Cerebellum (tissue), 4 donors: ENCODE measurements at places on chromosomes 3 and 15. TPM values are rescaled to one million over a fixed set of nuclear protein-coding genes. Genes with fewer than 3 reads are reported as not detected.

IMPG2 gene
- 2.4 TPM for total RNA-seq

RNU6-1 gene
- total RNA-seq = not detected

ZNF662 gene
- total RNA-seq = 23.0 TPM

STAB1 gene
- 19.8 TPM for total RNA-seq

GRIP2 gene
- 4.2 TPM for total RNA-seq

CCR1 gene
- total RNA-seq = 1.6 TPM

SLC22A14 gene
- 0.82 TPM for total RNA-seq

BCL2A1 gene
- 0.82 TPM for total RNA-seq

CSPG4 gene
- total RNA-seq = 9.6 TPM

DNA sequence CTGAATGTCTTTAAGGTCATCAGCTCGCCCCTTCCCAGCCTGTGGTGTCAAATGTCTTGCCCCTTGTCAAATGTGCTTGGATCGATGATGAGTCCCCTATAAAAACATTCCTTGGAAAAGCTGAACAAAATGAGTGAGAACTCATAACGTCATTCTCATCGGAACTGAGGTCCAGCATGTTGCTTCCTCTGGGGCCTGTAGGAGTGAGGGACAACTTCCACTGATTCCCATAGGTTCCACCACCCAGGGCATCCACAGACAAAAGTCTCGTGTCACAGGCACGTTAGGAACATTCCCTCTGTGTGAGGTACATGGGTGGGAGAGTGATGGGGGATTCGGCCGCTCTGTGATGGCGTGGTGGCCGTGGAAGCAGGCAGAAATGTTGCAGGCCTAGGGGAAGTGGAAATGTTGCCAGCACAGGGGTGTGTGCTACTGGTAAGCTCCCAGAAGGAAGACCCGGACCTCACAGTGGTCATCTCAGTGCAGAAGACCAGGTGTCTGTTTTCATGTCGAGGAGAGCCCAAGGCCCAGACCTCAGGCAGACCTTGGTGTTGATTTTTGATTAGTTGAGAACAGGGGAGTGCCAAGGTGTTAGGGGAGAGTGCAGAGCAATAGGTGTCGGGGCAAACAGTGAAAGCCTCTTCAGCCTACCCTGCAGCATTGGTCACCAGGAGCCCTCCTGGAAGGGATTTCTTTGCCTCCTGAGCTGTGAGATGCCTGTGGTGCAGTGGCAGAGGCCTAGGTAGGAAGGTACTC is 96.8 kb downstream of the SNRPN start:
- DNase-seq = no peak

DNA sequence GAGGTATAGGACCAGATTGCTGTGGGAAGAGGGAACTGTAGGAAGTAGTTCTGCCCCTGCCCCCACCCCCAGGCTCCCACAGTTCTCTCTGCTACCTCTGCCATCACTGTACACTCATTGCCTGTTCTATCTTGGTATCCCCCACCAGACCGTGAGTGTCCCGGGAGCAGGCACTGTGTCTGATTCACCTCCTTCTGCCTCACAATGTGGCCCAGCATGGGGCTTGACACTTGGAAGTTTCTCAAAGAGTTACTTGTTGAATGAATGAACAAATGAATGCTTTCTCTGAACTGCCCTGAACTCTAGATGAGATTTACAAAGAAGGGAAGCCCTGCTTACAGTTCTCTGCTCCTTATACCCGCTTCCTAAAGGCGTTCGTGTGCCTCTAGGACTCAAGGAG is 27.1 kb upstream of the PIK3CB start:
- DNase-seq = no peak

GRCh38 chr3:2098398-2099027 is at the start of gene CNTN4:
Gene CNTN4, plus strand, starts transcription at chr3:2098866.
- peak; percentile 96 for DNase-seq

DNA sequence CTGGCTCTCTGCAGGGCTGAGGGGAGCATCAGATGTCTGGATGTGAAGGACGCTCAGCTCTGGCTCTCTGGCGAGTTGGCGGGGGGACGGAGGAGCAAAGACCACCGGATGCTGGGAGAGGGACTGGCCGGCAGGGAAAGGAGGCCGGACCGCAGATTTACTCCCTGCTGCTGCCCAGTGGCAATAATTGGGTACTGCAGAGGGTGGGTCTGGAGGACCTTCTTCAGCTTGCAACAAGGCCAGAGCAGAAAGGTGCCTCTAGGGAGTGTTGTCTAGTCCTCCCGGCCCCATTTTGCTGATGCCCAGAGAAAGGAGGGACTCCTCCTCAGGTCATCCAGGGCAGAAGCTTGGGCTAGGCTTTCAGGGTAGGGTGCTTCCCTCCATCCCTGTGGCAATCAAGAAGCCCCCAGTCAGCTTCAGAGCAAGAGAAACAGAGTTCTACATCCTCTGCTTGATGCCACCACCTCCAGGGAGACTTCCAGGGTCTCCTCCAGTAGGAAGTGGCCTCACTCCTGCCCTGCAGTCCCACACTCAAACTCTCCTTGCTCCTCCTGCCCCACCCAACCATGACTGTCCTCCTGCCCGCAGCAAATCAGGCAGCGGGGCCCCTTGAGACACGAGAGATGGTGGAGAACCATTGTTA is 20.3 kb upstream of the CSPG4 start:
- peak; percentile 75 for DNase-seq

DNA sequence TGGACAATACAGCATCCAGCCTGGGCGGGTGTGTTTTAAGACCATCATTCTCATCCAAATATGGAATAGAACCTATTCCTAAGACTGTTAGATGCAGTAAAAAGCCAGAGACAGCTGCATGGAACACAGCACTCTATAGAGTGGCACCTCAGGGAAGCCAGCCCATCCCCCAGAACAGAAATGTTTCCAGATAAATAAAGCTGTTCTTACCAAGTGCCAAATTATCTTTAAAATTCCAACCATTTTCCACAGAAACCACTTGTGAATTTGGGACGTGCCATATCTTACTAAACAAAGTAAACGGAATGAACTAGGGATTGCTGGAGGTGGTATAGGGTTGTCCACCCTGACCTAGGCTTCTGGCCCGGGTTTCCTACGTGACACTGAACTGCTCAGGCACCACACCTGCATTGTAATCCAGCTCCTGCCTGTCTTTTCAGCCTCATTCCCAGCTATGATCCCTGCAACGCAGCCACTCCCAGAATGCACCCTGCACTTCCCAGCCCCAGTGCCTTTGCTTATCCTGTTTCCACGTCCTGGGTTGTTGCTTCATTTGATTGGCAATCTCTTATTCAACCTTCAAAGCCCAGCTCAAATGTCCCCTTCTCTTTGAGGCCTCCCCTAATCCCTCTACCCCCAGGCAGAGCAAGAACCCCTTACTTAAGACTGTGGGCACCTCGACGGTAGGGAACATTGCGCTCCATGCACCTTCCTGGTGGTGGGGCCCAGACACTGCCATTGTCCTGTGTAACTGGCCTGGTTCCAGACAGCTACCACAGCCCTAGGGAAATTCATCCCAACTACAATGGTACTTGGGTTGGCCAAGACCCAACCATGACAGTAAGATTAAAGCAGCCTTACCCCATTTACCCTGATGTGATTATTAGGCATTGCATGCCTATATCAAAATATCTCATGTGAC is 100.2 kb downstream of the IQSEC1 start:
- DNase-seq = no peak

- DNase-seq = no peak
Observed at GRCh38 chr15:76376816-76377215, 40.2 kb downstream of the ISL2 start.

GRCh38 chr3:158859362-158859761 is 57.5 kb downstream of the MFSD1 start:
- DNase-seq = no peak

DNA sequence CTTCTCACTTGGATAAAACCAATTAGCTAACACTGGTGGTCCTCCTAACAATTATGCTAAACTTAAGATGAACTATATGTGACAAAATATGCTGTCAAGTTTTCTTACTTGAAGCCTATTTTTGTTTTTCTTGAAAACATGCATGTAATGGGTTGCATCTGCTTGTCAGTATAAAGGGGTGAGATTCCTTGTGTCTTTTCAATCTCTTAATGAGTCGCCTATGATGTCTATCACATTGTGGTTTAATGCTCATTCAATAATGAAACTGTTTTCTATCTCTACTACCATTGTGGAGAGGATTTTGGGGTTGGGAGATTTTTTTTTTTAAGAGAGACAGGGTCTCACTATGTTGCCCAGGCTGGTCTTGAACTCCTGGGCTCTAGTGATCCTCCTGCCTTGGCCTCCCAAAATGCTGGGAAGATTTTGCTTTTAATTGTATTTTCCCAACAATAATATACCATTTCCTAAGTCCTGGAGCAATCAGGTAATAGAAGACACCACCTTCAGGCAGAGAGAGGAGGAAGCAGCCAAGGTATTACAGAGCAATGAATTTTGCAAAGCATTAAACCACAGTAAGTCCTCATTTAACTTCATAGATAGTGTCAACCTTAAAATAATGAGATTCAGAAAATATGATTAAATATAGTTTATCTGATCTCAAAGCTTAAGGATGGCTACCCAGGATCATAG is 17.4 kb upstream of the TRMT10C start:
- DNase-seq = no peak

DNA sequence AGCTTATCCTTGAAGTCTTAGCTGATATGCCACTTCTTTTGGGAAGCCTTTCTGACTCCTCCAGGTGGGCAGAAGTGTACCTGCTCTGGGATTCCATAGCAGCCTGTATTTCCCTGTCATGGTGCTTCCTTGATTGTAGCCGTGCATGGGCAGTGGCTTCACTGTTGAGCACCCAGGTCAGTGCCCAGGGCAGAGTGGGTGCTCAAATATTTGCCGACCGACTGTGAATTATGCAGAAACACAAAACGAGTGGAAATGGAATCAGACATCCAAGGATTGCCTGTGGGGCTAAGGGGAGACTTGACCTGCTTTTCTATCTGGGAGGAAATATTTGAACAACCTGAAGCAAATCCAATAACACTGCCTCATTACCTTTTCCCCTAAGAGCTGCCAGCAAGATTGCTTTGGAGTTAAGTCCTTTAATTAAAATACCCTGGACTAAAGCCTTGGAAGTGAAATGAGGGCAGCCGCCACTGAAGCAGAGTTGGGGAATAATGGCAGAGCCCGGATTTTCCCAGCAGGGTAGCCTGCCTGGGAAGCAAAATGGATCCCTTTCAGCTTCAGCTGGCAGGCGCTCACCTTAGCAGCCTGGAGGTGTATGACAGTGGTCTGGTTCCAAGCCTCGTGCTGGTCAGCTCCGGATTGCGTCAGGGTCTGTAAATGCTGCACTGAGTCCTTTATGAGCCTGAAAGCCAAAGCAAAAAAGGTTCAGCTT is 14.9 kb downstream of the ACOX2 start:
- DNase-seq = peak; percentile 90

GRCh38 chr3:152038490-152038889 is 165.0 kb downstream of the SUCNR1 start:
- DNase-seq = no peak

- DNase-seq = no peak
Observed at GRCh38 chr3:42439261-42440115, 29.1 kb upstream of the LYZL4 start.

DNA sequence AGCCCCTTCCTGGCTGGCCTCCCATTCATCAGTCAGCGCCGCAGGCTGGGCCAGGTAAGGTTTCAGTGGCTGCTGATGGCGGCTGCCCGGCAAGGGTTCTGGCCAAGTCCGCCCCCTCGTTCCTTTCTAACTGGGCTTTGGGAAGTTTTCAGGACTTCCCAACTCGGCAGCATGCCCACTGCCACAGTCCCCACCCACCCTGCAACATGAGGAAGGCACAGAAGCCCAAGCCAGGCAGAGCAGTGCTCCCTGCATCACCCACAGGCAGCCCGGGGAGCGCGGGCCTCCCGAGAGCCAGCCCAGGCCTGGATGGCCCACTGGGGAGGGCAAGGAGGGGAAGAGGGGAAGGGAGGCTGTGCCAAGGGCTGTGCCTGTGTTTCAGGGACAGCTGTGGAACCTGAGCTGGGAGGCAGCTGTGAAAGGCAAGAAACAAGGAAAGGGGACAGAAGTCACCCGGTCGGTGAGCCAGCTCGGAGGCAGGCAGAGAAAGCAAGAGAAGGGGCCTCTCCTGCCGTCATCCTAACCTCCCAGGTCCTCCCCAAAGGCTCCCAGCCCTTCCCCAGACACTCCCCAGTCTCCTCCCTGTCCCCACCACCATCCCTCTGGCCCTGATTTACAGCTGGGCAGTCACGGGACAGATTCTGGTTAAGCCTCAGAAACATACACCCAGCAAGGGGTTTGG is 73.9 kb downstream of the CPN2 start:
- DNase-seq = no peak

DNA sequence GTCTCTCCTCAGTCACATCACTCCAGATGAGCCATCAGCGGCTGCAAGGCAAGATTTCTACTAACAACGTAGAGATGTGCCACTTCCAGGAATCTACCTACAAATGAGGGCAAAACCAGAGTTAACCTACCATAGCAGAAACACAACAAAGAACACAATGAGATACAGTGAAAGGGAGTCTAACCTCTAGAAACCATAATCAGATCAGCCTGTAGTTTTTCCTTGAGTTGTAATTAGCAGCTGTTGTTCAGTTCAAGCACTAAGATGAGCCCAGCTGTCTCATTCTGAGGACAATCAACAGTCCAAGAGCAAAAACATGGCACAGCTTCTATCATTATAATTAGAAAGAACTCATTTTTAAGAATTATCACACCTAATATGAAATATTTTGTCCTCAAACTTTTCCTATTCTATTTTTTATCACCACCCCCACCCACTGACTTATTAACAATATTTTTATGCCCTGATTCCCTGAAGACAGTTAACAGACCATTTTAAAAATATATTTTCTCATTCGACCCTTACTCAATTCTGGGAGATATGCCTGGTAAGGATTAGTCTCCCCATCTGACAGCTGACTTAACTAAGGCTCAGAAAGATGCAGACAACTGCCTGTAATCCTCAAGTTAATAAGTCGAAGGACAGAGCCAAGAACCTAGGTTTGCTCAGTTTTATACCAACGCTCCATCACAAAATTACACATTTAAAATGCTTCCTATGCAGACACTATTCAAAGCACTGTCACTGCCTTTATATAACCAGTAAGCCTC is 50.1 kb downstream of the MAGI1 start:
- no peak for DNase-seq
